Activated CD4-positive, alpha-beta T cell treated with anti-CD3 and anti-CD28 coated beads, Interleukin-2, amount 10 ng/mL, durations not matched to agents 24 days and 14 days (primary cell): ENCODE measurements at places on chromosomes 1 and 21. TPM values are rescaled to one million over a fixed set of nuclear protein-coding genes. Genes with fewer than 3 reads are reported as not detected.

The CHI3L2 gene
- 2.3 and 3.9 TPM in 2 replicates for total RNA-seq

The LAX1 gene
- total RNA-seq: 13.4 and 15.1 TPM in 2 replicates

The ETV3L gene
- not detected in 2 replicates for total RNA-seq

GRCh38 chr1:95072117-95072516 is 634 bp downstream of the ALG14 start:
- peak; percentile 57 for DNase-seq

DNA sequence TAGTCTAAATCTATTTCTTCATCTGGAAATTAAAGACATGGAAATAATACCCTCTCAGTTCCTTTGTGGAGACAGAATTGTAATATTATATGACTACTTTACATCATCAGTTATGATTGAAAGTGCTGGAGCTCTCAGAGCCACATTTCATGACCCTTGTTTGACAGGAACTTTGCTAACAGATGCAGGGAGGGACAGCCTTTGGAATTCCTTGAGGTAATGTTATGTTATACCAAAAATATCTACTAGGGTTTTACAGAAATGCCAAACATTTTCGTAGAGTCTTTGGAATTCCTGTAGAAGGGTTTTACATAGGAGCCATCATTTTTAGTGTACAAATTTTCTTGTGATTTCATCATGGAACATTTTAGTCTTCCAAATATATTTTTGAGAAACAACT is 57.4 kb upstream of the ADAMTS5 start:
- DNase-seq: no peak

DNA sequence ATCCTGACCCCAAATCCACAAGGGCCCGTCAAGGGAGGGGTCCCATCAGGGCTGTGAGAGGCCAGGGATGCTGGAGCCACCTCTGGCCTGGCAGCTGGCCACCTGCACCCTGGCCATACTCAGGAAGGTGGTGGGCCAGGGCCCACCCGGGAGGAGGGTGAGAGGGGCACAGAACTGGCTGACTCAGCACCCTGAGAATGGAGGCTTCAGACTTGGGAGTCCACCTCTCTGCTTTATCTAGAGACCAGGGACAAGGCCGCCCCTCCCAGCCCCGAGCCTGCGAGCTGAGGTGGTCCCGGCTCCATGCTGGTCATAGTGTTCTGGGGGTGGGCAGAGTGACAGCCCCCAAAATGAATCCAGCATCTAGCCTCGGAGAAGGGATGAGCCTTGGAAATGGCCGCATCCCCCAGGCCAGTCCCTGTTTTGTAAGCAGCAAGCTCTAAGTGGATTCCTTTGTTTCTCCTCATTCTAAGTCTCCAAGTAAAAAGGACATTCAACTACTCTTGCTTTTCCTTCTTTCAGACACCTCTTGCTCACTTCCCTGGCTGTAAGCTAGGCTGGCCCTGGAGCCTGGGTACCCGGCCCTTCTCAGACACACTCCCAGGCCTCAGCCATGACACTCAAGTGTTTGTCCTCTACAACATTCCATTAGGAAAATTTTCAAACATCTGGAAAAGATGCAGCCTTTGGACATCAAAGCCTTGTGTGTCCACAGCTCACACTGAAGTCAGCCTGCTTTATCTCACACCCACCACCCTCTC is 12.3 kb downstream of the WNT3A start:
- DNase-seq: no peak

DNA sequence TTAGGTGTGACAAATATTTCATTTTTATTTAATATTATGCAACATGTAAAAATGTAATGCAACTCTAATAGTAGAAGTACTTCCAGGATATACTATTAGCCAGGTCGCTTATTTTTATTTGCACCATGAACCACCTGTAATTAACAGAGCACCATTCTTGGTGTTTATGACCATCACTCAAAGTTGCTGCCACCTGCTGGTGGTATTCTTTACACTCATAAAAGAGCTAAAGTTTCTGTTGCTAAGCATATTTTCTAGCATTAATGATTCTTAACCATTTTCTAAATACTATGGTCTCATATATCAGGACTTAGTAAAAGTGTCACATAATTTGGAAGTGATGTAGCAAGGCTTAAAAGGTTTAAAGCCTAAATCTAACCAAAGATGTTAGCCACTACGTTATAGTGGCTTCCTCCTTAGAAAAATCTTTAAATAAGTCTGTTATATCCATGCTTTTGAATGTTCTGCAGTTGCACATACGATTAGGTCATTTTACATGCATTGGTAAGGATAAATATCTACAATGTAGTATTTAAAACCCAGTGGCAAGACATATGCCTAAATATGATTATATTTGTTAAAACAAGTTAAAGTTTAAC is 244.5 kb downstream of the NEGR1 start:
- DNase-seq: peak; percentile 57
